ENCODE measurements at places on chromosomes 7 and 10.

- DNase-seq, result no peak
Observed at GRCh38 chr10:50336140-50336539, 84.8 kb upstream of the ASAH2 start.

GRCh38 chr10:10564081-10564794 lies 453.4 kb upstream of the CELF2 start:
- no peak for DNase-seq

DNA sequence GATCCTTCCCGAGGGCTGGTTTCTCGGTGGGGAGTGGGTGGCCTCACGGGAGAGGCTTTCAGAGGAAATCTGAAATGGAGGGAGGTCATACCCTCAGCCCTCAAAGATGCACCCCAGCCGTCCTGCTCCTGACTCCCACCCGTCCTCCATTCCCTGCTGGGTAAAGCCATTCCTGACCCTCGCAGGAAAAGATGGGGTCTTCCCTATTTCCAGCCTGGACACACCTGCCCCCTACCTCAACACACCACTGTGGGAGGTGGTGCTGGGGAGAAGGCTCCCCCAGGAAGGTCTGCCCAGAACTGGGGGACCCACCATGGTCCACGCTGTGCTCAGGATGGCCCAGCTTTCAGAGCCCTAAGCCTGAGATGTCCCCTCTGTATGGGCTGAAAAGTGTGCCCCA lies 86.9 kb downstream of the CHST15 start:
- DNase-seq, result no peak

- DNase-seq, result no peak
Observed at GRCh38 chr10:76301211-76301610, 869.8 kb downstream of the LRMDA start.

- DNase-seq, result no peak
Observed at GRCh38 chr7:85620936-85621685, 434.3 kb upstream of the SEMA3D start.

- no peak for DNase-seq
Observed at GRCh38 chr10:75773813-75774782, 342.7 kb downstream of the LRMDA start.

DNA sequence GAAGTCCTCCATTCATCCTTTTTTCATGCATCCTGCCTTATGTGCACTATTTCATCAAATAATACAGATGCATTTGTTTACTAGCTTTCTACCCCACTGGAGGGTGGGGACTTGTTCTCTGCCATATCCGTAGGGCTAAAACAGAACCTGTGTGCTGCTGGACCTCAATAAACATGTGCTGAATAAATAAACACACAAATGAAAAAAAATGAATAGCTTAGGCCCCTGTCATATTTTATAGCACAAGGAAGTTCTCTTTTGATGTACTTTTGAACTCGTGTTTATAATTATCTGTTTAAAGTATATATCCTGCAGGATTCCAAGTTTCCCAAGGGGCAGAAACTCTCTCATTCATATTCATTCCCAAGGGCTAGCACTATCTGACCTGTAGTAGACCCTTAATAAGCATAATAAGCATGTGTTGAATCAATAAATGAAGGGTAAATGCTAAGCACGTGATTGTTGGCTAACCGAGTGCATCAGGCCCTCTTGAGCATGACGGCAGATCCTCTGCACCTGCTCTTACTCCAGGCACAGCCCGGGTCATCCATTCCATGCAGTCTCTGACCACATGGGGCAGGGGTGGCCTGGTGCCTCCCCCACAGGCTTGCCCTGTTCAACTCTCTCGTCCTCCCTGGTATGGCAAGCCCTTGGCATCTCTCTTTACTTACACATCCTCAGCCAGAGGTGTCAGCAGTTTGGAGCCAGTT lies 474.1 kb upstream of the ZMIZ1 start:
- no peak for DNase-seq

DNA sequence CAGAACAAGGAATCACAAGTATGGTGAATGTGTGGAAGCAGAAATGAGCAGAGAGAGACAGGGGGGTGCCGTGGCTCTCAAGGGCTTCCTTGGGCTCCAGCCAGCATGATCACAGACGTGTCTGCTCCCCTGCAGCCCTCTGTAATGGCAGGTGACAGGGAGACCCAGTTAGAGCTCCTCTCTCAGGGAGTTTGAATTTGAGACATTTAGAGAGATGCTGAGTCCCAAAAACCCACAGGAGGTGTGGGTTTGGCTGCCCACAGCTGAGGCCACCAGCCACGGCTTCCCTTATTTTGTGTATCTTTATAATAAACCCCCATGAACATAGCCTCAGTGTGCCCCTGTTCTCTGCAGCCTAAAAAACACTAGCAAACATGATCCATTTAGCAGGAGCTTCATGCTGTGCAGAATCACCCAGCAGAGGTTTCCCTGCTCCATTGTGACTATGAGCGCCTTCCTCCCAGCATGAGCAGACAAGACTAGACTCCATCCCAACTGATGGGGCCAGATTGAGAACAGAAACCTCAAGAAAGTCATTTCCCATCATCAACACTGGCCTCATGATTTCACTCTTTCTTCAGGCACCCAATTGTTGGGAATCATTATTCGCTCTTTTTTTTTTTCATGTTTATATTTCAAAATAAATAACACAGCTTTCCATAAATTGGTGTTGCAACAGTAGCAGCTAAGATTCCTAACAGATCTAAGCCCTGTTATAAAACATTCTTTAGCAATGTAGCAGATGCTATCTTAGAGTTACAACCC lies 13.4 kb downstream of the NOD1 start:
- no peak for DNase-seq

GRCh38 chr7:98653601-98654310 lies 36.7 kb downstream of the NPTX2 start:
- DNase-seq, result peak; percentile 30

GRCh38 chr10:99234791-99235657 lies 628 bp downstream of the HPSE2 start:
- DNase-seq, result no peak

DNA sequence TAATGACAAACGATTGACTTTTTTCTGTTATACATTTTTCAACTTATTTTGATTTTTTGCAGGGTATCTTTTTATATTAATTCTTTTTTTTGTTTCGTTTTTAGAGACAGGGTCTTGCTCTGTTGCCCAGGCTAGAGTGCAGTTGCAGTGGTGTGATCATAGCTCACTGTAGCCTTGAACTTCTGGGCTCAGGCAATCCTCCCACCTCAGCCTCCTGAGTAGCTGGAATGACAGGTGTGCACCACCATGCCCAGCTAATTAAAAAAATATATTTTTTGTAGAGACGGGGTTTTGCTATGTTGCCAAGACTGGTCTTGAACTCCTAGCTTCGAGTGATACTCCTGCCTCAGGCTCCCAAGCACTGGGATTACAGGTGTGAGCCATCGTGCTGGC lies 601.3 kb downstream of the PARD3 start:
- DNase-seq, result no peak

DNA sequence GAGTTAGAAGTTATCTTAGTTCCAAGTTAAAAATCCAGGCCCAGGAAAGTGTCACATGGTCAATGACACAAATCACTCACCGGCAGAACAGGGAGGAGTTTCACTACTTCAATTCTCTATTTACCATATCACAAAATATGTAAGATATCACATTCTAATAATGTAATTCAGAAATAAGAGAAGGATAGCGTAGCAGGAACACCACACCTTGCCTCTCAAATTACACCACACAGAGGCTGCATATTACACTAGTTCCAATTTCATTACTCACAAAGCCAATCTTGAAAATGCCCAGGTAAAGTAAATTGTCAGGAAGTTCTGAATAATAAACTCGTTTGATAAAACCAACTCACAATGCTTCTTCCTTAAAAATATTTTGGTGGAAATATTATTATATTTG lies 169.2 kb downstream of the CTTNBP2 start:
- DNase-seq, result no peak

GRCh38 chr7:107209565-107209964 lies 40.8 kb downstream of the HBP1 start:
- no peak for DNase-seq
